ENCODE measurements at places on chromosomes 6 and 20. TPM values are rescaled to one million over a fixed set of nuclear protein-coding genes. Genes with fewer than 3 reads are reported as not detected.

Gene PHACTR1
- polyA plus RNA-seq, result 4.9 TPM

Gene SLC32A1
- not detected for polyA plus RNA-seq

Gene FAM209B
- polyA plus RNA-seq, result 1.7 TPM

Gene ADGRF1
- 0.56 TPM for polyA plus RNA-seq

Gene NUDT3
- 7.1 TPM for polyA plus RNA-seq

Gene EPPIN
- polyA plus RNA-seq, result not detected

Gene KCNK15
- polyA plus RNA-seq, result 0.42 TPM

Gene LY6G6F
- not detected for polyA plus RNA-seq

Gene SNTA1
- polyA plus RNA-seq, result 8.3 TPM

Gene PBOV1
- not detected for polyA plus RNA-seq

Gene FNDC11
- 0.27 TPM for polyA plus RNA-seq

Gene TFAP2D
- not detected for polyA plus RNA-seq
